ENCODE measurements at places on chromosomes 3 and 15.

GRCh38 chr15:60079210-60079609, 75.1 kb downstream of the FOXB1 start:
- no peak for DNase-seq

DNA sequence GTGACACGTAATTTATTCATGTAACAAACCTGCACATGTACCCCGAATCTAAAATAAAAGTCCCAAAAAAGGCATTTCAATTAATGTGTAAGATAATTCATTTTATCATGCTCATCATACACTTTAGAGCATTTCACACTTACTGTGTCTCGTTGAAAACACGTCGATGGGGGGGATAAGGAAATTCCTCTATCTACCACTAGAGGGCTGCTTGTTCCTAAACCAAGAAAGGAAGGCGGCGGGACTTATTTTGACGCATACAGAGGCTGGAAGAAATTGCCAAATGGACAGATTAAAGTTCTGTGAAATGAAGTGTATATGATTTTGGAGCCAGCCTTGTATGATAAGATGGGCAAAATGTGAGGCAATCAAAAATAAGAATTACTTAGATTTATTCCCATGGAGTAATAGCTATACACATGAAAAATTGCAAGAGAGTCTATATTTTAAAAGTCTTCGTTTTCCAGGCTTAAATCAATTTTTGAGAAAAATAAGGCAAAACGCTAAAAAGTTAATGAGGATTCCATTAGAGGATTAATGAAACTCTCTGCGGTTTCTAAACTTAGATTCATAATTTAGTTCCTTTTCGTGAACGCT, 346.8 kb downstream of the CNTN3 start:
- DNase-seq: no peak

GRCh38 chr15:58543664-58544335, 112.0 kb downstream of the LIPC start:
- no peak for DNase-seq

- DNase-seq: no peak
Observed at GRCh38 chr3:146640955-146641867, 36.1 kb upstream of the PLSCR5 start.

DNA sequence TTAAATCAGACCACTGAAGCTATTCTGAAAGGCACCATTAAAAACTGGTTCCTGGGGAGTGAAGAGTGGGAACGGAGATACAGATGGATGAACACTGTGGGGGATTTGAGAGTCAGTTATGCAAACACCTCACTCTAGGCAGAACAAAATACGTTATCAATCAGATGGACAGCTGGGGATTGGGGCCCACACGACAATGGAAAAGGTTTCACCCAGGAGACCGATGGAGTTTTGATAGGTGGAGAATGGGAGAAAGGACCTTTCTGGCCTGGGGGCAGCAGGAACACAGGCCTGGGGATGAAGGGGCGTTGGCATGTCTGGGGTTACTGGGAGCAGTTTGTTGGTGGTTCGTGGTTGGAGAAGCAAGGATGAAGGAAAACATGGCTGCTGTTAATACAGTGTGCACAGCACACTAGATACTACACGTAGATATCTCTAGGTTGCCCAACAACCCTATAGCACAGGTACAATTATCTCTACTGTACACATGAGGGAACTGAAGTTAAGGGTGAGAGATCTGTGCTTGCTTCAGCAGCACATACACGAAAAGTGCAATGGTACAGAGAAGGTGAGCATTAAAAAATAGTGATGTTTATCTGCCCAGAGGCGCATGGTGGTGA, 16.5 kb downstream of the ST6GAL1 start:
- no peak for DNase-seq
